Stimulated activated CD4-positive, alpha-beta T cell treated with anti-CD3 and anti-CD28 coated beads, Interleukin-1b, Interleukin-23, amount 100 ng/mL, for 48 hours (primary cell): ENCODE measurements at places on chromosomes 12 and 14.

DNA sequence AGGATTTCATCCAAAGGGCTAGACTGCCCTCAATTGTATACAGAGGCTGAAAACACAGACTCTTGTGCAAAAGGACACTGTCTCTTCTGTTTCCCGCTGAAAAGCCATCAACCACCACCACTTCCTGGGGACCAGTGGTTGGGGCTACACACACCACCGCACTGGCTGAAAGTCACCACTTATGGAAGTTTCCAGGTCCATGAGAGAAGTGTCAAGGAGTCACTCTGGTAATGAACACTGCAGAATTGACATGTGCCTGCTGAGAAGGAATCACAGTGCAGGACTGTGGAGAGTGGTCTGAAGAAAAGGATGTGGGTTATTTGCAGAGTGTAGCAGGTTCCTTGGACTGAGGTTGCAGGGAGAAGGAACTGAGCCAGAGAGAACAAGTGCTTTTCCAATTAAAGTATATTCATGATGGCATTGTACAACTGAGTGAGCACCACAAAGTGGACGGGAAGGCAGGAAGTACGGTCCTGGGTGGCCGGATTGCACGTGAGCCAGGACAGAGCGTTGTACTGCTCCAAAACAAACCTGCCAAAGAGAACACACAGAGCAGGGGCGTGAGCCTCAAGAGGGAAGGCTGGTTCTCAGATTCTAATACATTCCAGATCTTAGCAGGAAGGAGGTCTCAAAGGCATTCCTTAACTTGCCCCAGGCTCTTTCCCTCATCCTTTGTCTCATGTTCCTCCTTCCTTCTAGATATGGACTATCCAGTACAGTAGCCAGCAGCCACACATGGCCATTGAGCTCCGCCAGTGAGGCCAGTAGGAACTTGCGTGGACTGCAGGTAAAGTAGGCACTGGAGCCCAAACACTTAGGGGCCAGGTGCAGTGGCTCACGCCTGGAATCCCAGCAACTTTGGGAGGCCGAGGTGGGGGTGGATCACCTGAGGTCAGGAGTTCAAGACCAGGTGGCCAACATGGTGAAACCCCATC is 316.4 kb downstream of the MED13L start:
- DNase-seq, result no peak

DNA sequence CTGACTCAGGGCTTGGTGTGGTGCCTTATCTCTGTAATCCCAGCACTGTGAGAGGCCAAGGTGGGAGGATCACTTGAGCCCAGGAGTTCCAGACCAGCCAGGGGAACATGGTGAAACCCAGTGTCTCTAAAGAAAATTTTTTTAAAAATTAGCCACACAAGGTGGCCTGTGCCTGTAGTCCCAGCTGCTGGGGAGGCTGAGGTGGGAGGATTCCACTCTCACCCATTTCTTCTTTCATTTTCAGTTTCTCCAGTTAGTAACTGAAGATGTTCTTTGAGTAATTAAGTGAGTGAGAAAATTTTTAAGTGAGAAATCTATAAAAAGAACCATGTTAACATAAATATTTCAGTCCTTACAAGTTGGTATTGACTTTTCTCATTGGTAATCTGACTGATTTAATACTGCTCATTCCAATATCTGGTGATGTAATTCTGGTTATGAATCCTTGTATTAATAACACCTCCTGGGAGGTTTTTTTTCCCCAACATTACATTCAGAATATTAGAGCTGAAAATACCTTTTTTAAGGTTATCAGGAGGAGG is 6.1 kb downstream of the METTL3 start:
- DNase-seq, result peak; percentile 18

DNA sequence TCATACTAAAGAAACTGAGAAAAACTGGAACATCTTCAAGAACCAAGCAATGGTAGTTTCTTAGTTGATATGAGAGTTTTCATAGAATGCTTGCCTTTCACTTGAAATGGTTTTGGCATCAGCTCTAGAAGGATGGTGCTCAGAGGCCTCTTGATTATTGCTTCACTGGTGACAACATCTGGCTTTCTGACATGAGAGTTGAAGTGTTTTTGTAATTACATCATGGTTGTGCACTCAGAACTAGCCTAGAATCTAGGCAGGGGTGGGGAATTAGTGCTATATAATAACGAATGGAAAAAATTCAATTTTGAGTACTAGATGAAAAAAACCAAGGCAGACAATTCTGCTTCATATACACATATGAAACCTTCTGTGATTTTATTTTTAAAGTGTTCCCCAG is 172.8 kb upstream of the LMNTD1 start:
- no peak for DNase-seq

DNA sequence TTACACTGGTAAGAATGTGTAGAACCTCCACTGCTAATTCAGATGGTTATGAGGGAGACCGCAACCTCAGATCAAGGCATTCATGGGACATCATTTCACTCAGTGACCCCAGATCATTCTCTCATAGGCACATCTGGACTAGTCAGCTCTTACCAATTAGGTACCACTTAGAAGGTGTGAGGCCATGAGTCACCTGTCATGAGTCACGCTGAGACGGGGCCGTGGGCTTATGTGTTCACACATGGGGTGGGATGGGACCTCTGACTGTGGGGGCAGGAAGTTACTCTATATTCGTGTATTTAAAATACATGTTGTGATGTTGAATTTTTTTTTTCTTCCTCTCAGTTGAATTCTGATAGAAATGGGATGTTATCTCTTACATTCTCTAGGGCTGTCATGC is 55.9 kb downstream of the CCDC92 start:
- peak; percentile 75 for DNase-seq

DNA sequence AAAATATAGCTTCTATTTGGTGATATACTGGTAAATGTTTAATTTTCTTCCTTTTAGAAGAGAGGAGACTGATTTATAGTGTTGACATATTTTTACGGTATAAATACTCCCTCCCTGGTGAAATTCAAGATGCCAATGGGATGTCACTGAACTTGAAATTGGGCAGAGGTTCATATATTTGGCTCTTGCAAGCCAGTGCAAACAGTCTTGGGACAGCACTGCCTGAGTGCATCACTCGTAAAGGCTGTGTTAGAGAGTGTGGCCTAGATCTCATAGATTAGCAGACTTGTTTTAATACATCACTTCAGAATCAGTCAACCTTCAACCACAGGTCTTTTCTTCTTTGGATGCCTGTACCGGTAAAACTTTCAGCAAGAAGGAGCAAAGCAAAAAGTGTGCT is 681.0 kb downstream of the NRXN3 start:
- DNase-seq, result no peak

- no peak for DNase-seq
Observed at GRCh38 chr12:91868054-91868453, 277.6 kb downstream of the BTG1 start.

- DNase-seq, result no peak
Observed at GRCh38 chr12:45938566-45938965, 51.8 kb downstream of the SCAF11 start.

GRCh38 chr12:93943780-93944179 is 204.6 kb upstream of the PLXNC1 start:
- DNase-seq, result no peak
